ELR (cell line): ENCODE measurements at places on chromosomes 16 and 17.

GRCh38 chr17:67481808-67482207 lies 104.7 kb downstream of the PITPNC1 start:
- peak; percentile 79 for DNase-seq

DNA sequence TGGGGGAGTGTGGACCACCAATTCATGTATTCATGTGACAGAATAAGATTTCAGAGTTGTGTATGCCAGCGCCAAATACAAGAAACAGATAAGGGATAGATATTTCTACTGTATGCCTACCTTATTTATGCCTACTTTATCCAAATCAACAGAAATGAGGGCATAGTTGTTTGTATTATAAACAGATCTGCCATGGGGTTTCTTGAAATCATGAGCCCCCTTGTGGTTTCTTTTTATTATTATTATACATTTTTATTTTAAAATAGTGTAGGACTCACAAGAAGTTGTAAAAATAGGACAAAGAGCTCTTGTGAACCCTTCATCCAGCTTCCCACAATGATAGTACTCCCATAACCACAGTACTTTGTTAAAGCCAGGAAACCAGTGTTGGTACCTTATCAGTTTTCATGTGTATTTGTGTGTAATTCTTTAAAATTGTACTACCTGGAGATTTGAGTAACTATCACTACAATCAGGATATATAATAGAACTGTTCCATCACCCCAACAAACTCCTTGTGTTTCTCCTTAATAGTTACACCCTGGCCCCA lies 229.4 kb downstream of the CCDC182 start:
- DNase-seq, result peak; percentile 60

DNA sequence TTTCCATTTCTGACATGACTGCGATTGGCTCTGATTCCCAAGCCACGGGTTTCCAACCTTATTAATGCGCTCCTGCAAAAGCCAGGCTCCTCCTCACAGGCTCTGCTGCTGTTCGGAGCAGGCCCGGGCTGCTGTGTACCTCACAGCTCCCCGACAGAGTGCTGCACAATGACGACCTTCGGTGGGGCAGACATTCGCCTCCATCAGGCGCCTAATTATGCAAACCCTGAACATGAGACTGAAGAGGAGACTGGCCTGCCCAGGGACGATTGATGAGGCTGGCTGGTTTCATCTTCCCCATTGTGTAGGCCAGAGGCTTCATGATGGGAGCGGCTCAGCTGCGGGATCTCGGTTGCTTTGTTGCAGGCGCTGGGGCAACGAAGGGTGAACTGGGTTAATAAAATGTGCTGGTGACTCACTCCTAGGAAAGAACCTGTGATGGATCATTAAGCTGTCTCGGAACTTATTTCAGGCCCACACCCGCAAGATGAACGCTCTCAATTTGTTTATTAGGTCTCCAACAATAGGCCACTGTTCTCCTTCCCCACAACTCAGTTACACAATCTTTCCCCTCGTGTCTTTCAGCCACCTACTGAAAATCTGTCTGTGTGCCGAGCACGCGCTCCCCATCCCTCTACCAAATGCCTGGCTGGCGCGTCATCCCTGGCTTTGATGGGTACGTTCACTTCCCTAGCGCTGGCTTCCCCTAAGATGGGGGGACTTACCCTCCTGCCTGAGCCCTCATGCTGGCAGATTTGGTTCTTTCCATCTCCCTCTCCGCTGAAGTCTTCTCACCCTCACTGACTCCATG lies 27.2 kb upstream of the TOB1 start:
- DNase-seq, result peak; percentile 39

- peak; percentile 7 for DNase-seq
Observed at GRCh38 chr17:11264183-11264871, 23.3 kb downstream of the SHISA6 start.

GRCh38 chr16:17777408-17777863 lies 306.7 kb upstream of the XYLT1 start:
- DNase-seq, result peak; percentile 28

- DNase-seq, result no peak
Observed at GRCh38 chr17:82873521-82873920, 33.7 kb upstream of the ZNF750 start.

- no peak for DNase-seq
Observed at GRCh38 chr16:64687786-64688185, 434.1 kb downstream of the CDH11 start.

- peak; percentile 46 for DNase-seq
Observed at GRCh38 chr17:57114085-57114673, 29.1 kb downstream of the AKAP1 start.

DNA sequence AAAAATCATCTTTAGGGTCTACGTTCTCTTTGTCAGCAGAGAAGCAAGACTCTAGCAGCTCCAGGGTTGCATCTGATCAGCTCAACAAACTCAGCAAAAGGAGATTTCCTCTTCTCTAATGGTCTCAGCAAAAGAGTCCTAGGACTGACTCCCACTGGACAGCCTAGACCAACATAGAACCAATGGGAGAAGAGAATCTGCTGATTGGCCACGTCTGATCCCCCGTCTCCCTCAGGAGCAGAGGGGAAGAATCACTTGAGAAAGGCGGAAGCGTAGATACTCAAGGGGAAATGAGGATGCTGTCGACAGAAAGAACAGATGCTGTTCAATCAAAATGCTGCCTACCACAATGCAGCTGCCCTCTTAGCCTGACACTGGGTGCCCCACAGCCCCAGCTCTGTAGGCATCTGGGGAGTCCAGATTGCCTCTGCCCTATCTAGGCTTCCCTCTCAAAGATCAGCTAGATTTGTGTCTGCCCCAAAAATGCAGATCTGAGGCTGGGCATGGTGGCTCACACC lies 31.5 kb upstream of the EMP2 start:
- DNase-seq, result no peak

DNA sequence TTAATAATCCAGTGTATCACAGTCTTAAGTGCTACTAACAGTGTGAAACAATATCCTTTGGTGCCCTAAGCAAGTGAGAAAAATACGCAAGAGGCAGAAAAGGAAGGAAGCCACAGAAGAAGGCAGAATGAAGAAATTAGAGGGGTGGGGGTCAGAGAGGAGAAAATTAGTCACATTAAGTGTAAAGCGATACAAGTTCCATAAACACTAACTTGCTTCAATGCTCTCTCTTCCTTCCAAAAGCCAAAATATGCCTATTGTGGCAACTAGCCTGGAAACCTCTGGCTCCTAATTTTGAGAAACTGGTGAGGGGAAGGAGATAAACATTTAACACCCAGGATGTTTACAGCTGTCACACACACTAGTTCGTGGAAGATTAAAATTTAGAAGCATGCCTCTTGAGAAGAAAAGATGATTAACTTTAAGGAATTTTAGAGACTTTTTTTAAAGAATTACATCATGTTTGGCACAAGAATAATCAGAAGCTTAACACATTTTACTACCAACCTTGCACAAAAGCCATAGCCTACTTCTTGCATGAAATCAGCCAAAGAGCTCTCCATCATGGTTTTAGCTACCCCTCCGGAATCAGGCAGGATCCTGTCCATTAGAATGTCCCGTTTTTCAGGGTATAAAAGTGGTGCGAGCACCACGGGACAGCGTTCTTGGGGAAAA lies 44.7 kb downstream of the CNOT1 start:
- no peak for DNase-seq

GRCh38 chr16:12159028-12159427 lies 182.5 kb downstream of the SNX29 start:
- no peak for DNase-seq

GRCh38 chr16:83023640-83024039 lies 396.9 kb downstream of the CDH13 start:
- DNase-seq, result no peak
